ENCODE measurements at places on chromosomes 5 and 9. TPM values are rescaled to one million over a fixed set of nuclear protein-coding genes. Genes with fewer than 3 reads are reported as not detected.

GRCh38 chr9:27304521-27304920 is 7.6 kb upstream of the EQTN start:
- no peak overlapping the region for H3K4me3 ChIP-seq
- no peak for DNase-seq
- no peaks in the 10 kb centered on the region for H3K27me3 ChIP-seq
- H3K36me3 ChIP-seq = no peaks in the 10 kb centered on the region

GRCh38 chr5:66343370-66344071 is 199.4 kb downstream of the SREK1 start:
- no peaks in the 10 kb centered on the region for H3K4me1 ChIP-seq
- no peak overlapping the region for H3K4me3 ChIP-seq
- no peaks in the 10 kb centered on the region for H3K27me3 ChIP-seq
- no peaks in the 10 kb centered on the region for H3K36me3 ChIP-seq
- H3K27ac ChIP-seq = no peak overlapping the region
- peak; percentile 41 for DNase-seq

DNA sequence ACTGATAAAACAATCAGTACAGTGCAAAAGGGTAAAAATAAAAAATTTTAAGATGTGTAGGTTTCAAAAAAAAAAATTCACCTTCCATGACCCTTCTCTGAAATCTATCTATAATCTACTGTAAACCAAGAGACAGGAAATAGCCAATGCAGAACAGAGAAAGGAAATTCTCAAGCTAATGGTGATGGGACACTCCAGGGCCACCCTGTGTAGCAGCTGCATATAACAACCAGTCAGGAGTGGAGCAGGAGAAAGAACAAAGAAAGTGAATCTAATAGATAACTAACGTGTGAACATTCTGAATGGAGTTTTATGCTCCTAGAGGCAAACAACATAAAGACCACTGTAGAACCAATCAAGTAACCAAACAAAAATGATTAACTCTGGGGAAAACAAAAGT is 16.6 kb downstream of the SPTLC1 start:
- no peak overlapping the region for H3K4me3 ChIP-seq
- DNase-seq = peak; percentile 22
- no peak overlapping the region for H3K27ac ChIP-seq
- H3K4me1 ChIP-seq = peaks cover 9% of the 10 kb centered on the region

DNA sequence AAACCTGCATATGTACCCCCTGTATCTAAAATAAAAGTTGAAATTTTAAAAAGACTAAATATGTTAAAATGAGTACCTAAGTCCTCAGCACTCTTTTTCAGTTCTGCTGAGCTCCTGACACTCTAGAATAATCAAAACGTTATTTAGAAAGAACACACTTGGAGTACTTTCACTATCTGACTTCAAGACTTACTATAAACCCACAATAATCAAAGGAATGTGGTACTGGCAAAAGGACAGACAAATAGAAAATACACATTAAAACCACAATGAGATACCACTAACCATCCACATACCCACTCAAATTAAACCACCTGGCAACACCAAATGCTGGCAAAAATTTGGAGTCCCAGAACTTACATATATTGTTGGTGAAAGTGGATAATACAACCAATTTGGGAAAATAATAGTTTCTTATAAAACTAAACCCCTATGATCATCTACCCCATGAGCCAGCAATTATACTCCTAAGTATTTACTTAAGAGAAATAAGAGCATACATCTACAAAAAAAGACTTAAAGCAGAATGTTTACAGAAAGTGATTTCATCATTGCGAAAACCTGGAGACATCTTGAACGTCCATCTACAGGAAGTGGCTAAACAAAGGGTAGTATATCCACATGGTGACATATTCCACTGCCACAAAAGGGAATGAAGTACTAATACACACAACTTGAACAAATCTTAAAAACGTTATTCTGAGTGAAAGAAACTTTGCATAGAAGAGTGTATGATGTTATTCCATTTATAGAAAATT is 12.8 kb upstream of the PRSS3 start:
- no peaks in the 10 kb centered on the region for H3K4me1 ChIP-seq
- no peak overlapping the region for H3K27ac ChIP-seq
- no peak for DNase-seq
- H3K36me3 ChIP-seq = no peaks in the 10 kb centered on the region
- no peaks in the 10 kb centered on the region for H3K27me3 ChIP-seq

DNA sequence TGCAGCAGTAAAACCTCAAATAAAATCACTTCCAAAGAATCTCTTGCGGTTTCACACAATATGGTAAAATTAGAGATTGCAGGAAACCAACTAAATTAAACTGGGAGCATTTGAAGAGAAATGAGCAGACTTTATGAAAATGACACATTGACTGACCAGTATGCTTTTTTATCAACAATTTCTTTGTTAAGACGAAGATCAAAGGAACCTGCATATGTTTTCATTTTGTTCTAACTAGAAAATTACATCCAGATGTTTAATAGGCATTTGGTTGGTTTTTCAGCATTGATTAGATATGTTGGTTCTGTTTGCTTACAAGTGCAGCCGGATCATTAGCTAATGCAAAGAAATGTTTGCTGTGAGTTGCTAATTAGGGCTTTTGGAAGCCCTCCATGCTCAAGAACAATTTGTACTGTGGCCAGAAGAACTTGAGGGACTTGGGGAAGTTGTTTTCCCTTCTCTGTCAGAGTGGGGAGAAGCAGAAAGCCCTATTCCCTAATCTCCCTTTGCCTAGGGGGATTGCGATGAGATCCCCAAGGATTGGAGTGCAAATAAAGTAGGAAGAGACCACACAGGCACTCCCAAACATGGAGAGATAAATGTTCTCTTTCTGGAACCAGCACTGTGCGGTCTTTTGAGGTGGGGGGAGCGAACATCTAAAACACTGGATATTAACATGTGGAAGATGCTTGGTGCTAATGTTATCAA is 4.5 kb upstream of the TLE1 start:
- peak; percentile 31 for DNase-seq
- H3K36me3 ChIP-seq = no peaks in the 10 kb centered on the region
- H3K27ac ChIP-seq = peak overlapping the region; percentile 45
- peaks cover 10% of the 10 kb centered on the region for H3K4me1 ChIP-seq

GRCh38 chr5:141182248-141182647 is at the start of gene PCDHB16:
PCDHB16 (plus strand) TSS chr5:141182387; CDS start chr5:141182560, 173 bp downstream.
- no peaks in the 10 kb centered on the region for H3K4me1 ChIP-seq

DNA sequence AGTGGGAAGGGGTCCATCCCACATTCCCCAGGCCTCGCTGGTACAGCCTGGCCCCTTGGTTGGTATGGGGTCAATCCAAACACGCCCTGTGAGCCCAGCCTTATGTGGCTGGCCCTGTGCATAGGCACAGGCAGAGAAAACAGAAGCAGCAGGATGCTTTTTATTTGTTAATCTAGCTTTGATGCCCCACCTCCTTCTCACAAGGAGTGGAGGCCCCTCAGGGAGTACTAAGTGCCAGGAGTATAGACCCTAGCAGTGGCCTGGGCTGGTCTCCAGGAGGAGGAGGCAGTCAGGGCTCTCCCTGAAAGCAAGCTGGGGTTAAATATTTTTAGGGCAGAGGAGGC is 14.6 kb upstream of the TCF7 start:
- H3K27me3 ChIP-seq = no peaks in the 10 kb centered on the region
- H3K36me3 ChIP-seq = no peaks in the 10 kb centered on the region
- DNase-seq = no peak
- no peak overlapping the region for H3K4me3 ChIP-seq
- H3K27ac ChIP-seq = no peak overlapping the region

- H3K27me3 ChIP-seq = peaks cover 82% of the 10 kb centered on the region
- peaks cover 21% of the 10 kb centered on the region for H3K4me1 ChIP-seq
- H3K27ac ChIP-seq = no peak overlapping the region
Observed at GRCh38 chr9:123996731-123997421, 14.7 kb upstream of the LHX2 start.

DNA sequence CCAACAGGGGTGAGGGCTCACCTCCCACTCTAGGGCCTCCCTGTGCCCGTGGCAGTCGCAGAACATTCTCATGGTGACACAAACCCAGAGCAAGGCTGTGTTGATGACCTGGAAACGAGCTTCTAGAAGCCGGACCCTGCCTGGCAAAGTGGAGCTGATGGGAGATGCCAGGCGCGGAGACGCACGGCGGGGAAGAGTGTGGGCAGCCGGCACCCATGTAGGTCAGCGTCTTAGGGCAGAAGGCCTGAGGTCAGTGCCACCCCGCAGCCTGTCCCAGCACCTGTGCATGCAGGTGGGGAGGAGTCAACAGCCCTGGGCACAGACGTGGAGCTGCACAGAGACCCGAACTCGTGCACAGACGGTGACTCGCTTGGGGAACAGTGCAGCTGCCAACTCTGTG is 5.4 kb downstream of the SLC6A18 start:
- H3K4me3 ChIP-seq = no peak overlapping the region
- no peak overlapping the region for H3K27ac ChIP-seq
- no peak for DNase-seq
- no peaks in the 10 kb centered on the region for H3K27me3 ChIP-seq
- no peaks in the 10 kb centered on the region for H3K4me1 ChIP-seq

DNA sequence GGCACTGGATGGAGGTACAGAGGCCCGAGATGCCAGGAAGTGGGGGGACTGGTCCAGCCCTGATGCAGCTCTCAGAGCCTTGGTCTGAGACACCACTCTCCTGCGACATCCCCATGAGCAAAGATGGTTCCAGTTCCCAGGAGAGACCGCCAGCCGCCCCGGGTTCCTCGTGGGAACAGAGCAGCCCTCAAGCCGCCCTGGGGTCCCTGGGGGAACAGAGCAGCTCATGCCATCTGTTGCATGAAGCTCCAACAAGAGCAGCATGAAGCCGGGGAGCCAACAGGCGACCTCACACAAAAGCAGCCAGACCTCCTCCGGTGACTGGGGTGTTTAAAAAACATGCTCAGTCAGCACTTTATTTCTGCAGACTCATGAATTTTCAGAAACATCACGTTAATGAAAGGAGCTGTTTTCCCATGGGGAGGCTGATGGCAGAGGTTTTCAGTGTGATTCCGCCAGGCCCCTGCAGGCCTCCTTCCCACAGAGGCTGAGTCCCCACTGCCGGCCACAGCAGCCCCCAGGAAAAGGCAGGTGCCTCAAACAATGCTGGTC is 6.2 kb downstream of the SLC6A18 start:
- DNase-seq = no peak
- no peak overlapping the region for H3K4me3 ChIP-seq
- H3K4me1 ChIP-seq = no peaks in the 10 kb centered on the region
- no peak overlapping the region for H3K27ac ChIP-seq
- H3K27me3 ChIP-seq = no peaks in the 10 kb centered on the region

- no peaks in the 10 kb centered on the region for H3K36me3 ChIP-seq
- H3K27me3 ChIP-seq = no peaks in the 10 kb centered on the region
- no peak overlapping the region for H3K4me3 ChIP-seq
- no peak for DNase-seq
- no peak overlapping the region for H3K27ac ChIP-seq
Observed at GRCh38 chr5:144130306-144130705, 40.2 kb downstream of the YIPF5 start.

GRCh38 chr5:56849671-56850070 is 34.3 kb downstream of the MAP3K1 start:
- no peaks in the 10 kb centered on the region for H3K36me3 ChIP-seq
- H3K27ac ChIP-seq = no peak overlapping the region
- H3K27me3 ChIP-seq = no peaks in the 10 kb centered on the region
- peaks cover 89% of the 10 kb centered on the region for H3K4me1 ChIP-seq
- DNase-seq = no peak

DNA sequence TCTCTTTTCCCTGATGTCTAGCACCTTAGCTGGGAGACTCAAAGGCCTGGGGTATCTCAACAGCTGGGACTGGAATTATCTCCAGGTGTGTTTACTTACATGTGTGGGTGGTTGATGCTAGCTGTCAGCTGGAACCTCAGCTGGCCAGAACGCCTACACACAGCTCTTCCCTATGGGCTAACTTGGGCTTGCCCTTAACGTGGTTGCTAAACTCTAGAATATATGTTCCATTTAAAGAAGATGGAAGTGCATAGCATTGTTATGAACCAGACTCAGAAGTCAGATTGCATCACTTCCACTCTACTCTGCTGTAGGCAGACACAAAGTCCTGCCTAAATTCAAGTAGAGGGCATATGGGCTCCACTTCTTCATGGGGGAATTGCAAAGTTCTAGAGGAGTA is 29.3 kb downstream of the SGCD start:
- H3K4me3 ChIP-seq = no peak overlapping the region
- H3K27ac ChIP-seq = no peak overlapping the region
- H3K27me3 ChIP-seq = no peaks in the 10 kb centered on the region
- no peak for DNase-seq

DNA sequence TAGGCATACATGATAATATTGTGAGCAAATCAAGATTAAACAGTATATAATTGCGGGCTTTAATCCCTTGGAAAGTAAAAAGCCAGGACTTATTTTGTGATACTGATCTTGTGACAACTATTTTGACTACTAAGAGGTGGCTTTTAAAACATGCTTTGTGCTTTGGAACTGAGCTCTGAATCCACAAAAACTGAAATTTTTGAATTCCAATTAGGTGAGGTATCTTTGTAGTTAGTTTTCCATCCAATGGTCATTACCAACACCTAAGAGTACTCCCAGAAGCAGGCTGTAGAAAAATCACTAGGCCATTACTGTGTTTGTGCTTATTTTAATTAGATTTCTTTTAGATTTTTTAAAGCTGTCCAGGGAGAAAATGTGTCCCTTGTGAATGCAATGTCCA is 559.5 kb upstream of the WWC1 start:
- no peak overlapping the region for H3K4me3 ChIP-seq
- H3K27me3 ChIP-seq = peaks cover 4% of the 10 kb centered on the region
- H3K27ac ChIP-seq = no peak overlapping the region
- no peaks in the 10 kb centered on the region for H3K36me3 ChIP-seq

- H3K4me3 ChIP-seq = no peak overlapping the region
- DNase-seq = no peak
- H3K36me3 ChIP-seq = no peaks in the 10 kb centered on the region
- no peak overlapping the region for H3K27ac ChIP-seq
- no peaks in the 10 kb centered on the region for H3K27me3 ChIP-seq
Observed at GRCh38 chr5:54612711-54613110, 95.2 kb downstream of the SNX18 start.

GRCh38 chr5:156350256-156350655 is 23.3 kb downstream of the SGCD start:
- no peak overlapping the region for H3K27ac ChIP-seq
- no peaks in the 10 kb centered on the region for H3K27me3 ChIP-seq
- H3K36me3 ChIP-seq = no peaks in the 10 kb centered on the region
- DNase-seq = no peak
- no peak overlapping the region for H3K4me3 ChIP-seq

- peak; percentile 88 for DNase-seq
- H3K4me3 ChIP-seq = no peak overlapping the region
- no peaks in the 10 kb centered on the region for H3K36me3 ChIP-seq
- H3K27ac ChIP-seq = no peak overlapping the region
- no peaks in the 10 kb centered on the region for H3K27me3 ChIP-seq
Observed at GRCh38 chr9:131366761-131367401, 27.0 kb upstream of the PRRC2B start.

ESM1 gene
- total RNA-seq = not detected

ARL14EPL gene
- total RNA-seq = not detected

CANX gene
- 638 TPM for total RNA-seq

ANXA2R gene
- 1.2 TPM for total RNA-seq

TMEM252 gene
- total RNA-seq = not detected

PCDHGA5 gene
- total RNA-seq = 2.3 TPM
